8988T (cell line): ENCODE measurements at places on chromosomes 3 and 15.

GRCh38 chr3:33032938-33033337 lies 64.0 kb downstream of the GLB1 start:
- no peak for DNase-seq

GRCh38 chr3:71662568-71662967 lies 62.6 kb downstream of the EIF4E3 start:
- no peak for DNase-seq

DNA sequence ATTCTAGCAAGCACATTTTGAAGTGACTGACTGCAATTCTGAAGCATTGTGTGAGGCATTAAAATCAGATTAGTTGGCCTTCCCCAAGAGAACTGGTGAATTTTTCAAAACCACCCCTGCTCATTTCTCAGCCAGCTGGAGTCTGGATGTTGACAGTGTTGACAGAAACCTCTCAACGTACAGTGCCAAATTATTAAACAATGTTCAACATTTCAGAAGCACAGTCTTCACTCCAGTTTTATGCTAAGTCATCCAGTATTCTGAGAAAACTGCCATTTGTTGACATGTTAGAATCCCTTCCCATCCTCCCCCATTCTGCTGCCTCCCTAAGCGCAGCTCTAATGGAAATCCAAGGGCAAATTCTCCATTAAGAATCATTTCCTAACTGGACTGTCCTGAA lies 369.3 kb upstream of the TRIM42 start:
- DNase-seq: no peak

DNA sequence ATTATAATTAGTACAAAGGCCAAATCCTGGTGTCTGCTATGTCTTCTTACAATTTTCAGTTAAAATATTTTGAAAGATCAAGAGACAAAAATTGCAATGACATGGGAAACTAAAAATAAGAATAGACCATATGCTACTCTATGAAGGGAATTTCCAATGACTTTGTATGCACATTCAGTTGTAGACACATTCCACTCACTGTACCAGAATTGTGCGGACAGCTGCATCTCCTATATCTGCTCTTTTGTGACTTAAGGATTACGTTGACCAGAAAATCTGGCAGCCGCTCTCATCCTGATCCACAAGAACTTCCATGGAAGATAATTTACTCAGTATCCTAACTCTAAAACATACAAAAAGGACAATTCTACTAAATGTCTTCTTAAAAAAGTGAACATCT lies 493.9 kb upstream of the KCNMB2 start:
- DNase-seq: no peak

GRCh38 chr3:172139528-172140276 lies 100.3 kb downstream of the FNDC3B start:
- no peak for DNase-seq

DNA sequence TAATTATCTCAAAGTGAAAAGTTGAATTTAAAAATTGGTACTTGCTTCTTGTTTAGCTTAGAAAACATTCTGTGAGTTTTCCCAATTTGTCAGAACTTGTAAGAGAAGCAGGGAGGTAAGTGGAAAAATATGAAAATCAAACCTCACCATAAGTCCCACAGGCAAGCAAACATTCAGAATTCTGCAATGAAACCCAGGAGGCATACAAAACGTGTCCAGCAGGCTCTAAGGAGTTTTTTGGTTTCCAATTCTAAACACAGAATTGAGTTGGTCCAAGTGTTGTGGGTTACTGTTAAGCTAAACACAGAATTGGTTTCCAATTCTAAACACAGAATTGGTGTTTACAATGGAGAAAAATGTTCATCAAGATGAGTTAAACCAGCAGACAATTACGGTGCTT lies 27.1 kb upstream of the ACKR4 start:
- no peak for DNase-seq

DNA sequence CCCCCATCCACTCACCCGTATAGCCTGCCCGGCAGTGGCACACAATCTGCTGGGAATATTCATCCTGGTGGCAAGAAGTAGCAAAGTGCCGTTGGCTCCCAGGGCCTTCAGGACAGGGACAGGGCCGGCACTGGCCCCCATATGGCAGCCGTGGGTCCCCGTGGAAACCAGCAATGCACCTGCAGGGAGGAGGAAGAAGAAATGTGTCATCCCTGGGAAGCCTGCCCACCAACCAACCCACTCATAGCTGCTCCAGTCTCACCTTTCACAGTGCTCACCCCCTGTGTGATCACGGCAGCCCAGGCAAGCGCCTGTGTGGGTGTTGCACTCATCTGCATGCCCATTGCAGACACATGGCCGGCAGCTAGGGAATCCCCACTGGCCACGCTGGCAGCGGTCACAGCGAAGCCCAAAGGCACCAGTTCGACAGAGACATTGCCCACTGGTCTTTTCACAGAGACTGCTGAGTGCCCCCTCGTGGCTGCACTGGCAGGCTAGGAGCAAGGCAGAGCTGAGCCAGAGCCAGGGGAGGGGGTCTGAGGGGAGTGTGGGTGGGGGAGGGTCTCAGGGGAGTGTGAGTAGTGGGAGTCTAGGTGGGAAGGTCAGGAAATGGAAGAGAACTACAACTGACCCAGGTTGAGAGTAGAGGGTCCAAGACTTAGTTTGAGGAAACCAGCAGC lies 4.5 kb upstream of the USP19 start:
- DNase-seq: peak; percentile 55

DNA sequence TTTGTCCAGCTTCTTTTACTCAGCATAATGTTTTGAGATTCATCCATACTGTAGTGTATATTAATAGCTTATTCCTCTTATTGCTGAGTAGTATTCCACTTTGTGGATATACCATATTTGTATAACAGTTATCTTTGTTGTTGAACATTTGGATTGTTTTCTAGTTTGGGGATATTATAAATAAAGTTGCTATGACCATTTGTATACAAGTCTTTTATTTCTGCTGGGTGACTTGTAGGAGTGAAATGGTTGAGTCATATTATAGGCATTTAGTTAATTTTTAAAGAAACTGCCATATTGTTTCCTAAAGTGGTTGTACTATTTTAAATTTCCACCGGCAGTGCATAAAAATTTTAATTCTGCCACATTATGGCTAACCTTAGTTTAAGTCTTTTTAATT lies 53.4 kb downstream of the RPL39L start:
- no peak for DNase-seq
